ENCODE measurements at places on chromosomes 2 and 18.

DNA sequence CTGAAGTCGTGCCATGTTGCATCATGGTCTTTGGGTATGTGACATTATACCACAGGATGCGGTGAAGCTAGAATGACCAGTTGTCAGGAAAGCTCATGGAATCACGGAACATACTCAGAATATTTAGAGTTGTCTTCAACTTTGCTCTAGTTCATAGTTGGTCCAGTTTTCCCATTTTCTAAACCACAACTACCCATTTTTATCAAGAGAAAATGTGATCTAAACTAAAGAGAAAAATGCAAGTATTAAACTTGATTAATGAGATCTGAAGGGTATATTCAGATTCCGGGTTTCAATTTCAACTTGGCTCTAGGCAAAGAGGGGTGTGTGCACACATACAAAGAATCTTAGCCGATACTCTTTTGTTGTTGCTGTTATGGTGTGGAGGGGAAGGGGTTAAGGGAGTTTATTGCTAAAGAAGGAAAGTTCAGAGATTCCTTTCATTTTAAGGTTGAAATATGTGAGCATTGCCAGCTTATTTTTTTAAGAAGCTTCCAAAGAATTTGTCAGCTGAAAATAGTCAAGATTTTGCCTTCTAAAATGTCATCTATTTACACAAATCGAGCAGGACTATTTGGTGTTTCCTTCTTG, 516.6 kb upstream of the ZEB2 start:
- no peak for DNase-seq

- DNase-seq, result no peak
These were observed 5.8 kb upstream of the HOXD1 start for GRCh38 chr2:176182671-176183070.

GRCh38 chr2:63735263-63735662, 106.4 kb upstream of the UGP2 start:
- DNase-seq, result no peak

DNA sequence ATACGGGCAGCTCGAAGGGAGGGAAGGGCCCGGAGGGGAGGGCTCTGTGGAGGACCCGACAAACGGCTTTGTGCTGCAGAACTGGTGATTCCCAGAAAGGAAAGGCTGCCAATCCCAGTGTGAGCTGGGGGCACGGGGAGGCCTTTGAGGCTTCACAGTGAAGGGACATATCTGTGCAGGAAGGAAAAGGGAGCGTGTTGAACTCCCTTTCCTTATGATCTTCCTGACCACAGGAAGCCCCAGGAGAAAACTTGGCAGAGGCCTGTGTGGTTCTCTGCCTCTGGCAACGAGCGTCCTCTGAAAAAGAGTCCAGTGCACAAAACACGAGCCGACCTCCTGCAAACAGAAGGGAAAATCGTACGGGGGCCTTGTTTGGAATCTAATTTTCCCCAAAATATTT, 683.5 kb upstream of the SALL3 start:
- DNase-seq, result no peak

DNA sequence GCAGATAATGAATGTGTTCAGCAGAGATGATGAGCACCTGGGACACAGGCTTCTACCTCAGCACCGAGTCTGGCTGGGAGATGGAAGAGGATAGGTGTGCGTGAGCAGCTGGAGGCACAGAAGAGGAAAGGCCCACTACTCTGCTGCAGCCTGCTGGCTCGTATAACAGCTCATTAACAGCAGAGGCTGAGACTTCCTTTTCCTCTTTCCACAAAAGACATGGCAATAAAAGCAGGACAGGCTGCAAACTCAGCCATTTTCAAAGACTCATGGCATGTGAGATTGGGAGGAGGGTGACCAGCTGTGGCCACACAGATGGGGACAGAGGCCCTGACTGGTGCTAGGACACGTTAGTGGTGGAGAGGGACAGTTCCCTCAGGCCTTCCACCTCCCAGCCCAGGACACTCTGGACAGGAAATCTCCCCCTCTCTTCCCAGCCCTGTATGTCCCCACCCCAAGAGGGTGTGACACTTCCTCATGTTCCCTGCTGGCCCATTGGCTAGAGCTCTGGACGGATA, 60.3 kb downstream of the CACNB4 start:
- DNase-seq, result no peak

- DNase-seq, result no peak
These were observed 124.2 kb upstream of the REV1 start for GRCh38 chr2:99613980-99614379.
